ENCODE measurements at places on chromosomes 12 and 14.

DNA sequence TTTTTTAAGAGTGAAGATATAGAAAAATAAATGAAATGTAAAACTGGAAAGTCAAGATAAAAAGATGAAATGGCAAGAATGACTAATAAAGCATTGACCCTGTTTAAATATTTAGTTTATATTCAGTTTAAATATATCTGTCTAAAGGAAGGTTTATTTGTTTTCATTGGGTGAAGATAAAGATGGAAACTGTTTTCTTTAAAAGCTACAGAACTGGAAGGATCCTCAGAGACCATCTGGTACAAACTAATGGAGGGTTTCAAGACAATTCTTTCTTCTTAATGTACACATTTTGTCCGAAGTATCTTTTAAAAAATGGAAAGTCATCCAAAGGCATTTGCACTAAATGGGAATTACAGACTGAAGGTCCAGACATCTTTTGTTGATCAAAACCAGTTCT is 142.6 kb downstream of the EPS8 start:
- DNase-seq: no peak

DNA sequence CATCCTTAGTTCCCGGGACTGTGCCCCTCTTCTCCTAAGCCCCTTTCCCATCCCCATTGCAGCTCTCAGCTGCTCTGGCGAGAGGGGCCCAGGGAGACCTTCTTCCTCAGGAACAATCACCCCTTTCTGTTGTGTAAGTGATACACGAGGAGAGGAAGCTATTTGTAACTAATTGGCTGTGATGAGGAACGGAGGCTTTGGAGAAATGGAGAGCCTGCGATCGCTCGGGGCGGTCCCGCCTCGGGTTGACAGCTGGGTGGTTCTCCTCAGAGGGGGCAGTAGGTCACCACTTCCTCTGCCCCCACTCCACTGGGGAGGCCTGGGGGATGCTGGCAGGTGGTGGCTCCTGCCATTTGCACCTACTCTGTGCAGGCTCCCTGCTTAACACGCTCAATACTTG is 6.6 kb upstream of the PGF start:
- DNase-seq: no peak

DNA sequence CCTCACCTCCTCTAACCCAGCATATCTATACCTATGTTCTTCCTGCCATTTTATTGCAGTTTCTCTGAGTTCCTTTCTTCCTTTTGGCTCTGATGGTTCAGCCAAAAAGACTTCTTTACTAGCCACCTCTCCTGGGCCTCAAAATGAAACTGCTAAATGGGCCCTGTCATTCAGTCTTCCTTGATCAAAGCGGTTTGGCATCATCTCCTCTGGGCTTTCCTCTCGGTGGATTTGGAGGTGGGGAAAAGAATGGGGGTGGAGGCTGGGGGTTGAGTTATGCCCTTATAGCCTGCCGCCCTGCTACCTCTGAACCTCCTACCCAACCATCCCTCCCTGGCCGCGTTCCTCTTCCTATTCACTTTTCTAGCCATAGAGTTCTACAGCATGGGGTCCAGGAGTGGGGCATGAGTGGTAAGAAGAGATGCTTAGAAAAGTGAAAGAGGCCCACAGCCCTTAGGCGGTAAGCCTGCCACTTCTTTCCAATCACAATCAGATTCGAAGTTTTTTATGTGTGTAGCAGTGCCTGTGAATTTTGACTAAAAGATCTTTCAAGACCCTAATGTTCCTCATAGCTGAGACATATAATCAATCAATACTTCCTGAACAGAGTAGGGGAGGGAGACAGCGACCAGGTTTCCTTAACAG is 2.5 kb downstream of the AJUBA start:
- no peak for DNase-seq

GRCh38 chr12:31317471-31318395 is 8.2 kb downstream of the SINHCAF start:
- no peak for DNase-seq

- no peak for DNase-seq
These were observed 183.3 kb downstream of the PTPRO start for GRCh38 chr12:15505616-15506015.

DNA sequence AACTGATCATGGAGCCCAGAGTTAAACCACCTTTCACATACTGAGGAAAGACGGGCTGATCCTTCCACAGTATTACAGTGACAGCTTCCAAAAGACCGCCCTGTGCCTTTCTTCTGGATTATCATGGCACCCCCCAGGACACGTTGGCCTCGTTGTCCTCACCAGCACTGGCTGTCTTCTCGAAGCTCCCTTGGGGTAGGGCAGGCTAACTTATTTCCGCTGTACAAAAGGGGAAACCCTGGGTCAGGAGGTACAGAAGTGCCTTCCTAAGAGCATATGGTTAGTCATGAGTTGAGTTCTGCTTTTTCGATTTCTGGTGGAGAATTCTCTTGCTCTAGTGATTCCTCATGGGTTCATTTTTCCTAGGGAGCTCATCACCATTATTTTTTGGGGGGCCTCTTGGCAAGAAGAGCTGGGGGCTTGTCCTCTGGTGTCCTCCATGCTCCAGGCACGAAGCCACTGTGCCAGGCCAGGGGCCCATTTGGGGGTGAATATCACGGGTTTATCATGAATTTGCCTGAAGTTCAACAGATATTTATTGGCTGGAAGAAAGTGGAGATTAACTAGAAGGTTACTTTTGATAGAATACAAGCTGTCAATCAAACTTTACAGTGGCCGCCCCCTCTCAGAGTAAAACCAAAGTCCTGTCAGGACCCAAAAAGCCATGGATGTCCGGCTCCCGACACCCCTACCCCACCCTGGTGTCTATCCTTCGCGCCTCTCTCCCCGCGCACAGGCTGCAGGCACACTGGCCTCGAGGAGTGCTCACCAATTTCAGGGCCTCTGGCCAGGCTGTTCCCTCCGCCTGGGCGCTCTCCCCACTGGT is 8.8 kb upstream of the TRAF3 start:
- no peak for DNase-seq

GRCh38 chr14:24900269-24901100 is 149.5 kb downstream of the STXBP6 start:
- DNase-seq: no peak

GRCh38 chr12:19003141-19003540 is 126.4 kb upstream of the PLEKHA5 start:
- DNase-seq: no peak

GRCh38 chr12:58242796-58243630 is 301.6 kb downstream of the ATP23 start:
- DNase-seq: no peak

GRCh38 chr14:99315197-99315596 is 43.2 kb upstream of the BCL11B start:
- no peak for DNase-seq

DNA sequence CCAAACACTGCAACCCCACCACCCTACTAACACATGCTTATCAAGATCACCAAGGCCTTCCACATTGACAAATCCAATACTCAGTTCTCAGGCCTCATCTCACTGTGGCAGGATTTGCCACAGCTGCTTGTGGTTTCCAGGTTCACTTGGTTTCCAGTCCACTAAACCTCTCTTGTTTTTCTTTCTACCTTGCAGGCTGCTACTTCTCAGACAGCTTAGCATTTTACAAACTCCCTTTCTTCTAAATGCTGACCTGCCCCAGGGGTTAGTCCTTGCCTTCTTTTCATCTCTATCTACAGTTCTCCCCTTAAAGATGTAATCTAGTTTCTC is 84.1 kb downstream of the BCAT1 start:
- no peak for DNase-seq

- no peak for DNase-seq
These were observed 93.6 kb upstream of the CPNE8 start for GRCh38 chr12:38998887-38999482.

DNA sequence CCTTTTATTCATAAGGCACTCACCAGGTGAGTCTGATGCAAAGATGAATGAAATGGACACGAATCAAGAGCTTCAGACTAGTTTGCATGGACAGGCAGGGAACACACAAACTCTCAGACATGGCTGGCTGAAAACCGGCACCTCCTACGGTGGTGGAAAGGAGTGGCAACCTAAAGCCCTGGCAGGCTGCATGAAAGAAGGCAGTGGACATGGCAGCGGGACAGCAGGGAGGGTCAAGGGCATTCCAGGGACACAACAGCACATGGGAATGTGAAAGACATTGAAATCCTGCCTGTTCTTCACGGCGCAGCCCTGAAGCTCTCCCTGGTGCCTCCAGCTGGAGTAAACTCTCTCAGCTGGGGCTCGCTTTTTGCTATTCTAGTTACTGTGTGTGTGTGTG is 16.6 kb upstream of the LRTM2 start:
- peak; percentile 39 for DNase-seq

DNA sequence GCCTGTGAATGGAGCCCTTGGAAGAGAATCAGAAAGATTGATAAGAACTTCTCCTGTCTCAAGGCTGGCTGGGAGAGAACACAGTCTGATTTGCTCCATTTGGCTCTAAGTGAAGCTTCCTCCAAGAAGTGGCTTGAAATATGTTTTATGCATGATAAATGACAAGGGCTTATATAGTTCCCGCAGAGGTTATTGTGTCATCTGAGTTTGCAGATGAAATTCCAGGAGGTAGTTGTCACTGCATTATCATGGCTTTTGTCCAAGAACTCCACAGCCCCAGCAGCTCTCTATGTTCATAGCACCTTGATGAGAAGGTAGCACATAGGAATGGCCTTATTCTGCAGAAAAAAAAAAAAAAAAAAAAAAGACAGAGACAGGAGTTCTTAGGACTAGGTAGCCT is 108.5 kb downstream of the DACT1 start:
- no peak for DNase-seq

GRCh38 chr14:55136885-55137786 is 8.1 kb downstream of the LGALS3 start:
- peak; percentile 90 for DNase-seq

GRCh38 chr14:33271216-33271615 is 332.5 kb downstream of the NPAS3 start:
- DNase-seq: no peak

DNA sequence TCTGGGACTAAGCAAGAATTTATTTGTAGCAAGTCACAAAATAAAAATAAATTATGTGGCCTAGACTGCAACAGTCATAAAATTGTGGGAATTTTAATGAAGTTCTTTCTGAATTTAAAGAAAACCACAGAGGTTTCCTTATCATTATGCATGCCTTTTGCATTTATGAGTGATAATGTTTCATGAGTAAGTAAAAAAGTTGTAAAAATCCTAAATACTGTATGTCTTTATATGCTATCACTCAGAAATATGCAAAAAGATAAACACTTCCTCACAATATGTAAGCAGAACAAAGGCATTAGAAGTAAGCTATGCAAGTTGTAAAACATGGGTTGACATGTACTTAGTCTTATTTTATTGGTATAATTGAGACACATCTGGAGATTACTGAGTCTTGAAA is 239.4 kb upstream of the PDE3A start:
- no peak for DNase-seq

- no peak for DNase-seq
These were observed 453.5 kb downstream of the FOXG1 start for GRCh38 chr14:29220072-29220471.

DNA sequence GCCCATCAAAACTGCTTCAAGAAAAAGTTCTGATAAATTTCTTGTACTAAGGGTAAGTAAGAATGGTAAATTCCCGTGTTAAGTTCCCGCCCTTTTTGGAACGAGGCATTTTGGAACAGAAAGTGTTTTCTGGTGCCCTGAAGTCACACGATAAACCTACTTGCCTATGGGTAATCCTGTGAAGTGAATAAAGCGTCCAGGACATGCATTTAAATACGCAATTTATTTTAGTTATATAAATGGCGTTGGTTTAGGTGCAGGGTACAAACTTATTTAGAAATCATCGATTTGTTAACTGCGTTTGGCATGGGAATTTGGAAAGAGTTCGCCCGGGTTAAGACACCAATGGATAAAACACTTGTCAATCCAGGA is 715 bp upstream of the RAP1B start:
- DNase-seq: no peak

DNA sequence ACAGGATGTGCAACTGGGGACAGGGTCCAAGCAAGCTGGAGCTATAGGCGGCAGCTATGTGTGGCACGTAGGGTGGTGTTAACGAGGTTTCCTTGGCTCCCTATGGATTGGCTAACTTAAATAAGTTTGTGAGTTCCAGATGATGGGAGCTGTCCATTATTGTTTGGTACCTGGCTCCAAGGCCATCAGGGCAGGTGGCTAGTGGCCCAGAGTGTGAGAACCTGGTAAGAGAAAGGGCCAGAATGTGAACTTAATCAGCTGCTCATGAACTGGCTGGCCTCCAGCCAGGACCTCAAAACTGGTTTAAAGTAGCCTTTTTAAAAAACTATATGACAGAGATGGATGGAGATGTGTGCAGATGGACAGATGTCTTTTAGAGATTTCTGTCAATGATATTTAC is 1.5 kb upstream of the BDKRB2 start:
- DNase-seq: no peak

- DNase-seq: no peak
These were observed 1.1 kb upstream of the GMFB start for GRCh38 chr14:54489731-54490444.

DNA sequence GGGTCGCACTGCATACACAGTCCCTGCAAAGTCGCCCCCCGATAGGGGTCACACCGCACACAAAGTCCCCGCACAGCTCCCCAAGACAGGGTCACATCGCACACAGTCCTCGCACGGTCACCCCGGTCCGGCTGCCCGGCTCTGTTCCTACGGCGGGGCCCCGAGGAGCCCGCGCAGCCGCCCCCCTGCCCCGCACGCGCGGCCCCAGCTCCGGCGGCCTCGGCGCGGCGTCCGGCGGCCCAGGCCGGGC is 300 bp downstream of the SSH1 start:
- DNase-seq: no peak

GRCh38 chr14:30389134-30389876 is 169.7 kb upstream of the G2E3 start:
- no peak for DNase-seq

- no peak for DNase-seq
These were observed 79.2 kb upstream of the CMKLR1 start for GRCh38 chr12:108418164-108418890.

- DNase-seq: no peak
These were observed 174.2 kb downstream of the SSPN start for GRCh38 chr12:26369588-26369987.

DNA sequence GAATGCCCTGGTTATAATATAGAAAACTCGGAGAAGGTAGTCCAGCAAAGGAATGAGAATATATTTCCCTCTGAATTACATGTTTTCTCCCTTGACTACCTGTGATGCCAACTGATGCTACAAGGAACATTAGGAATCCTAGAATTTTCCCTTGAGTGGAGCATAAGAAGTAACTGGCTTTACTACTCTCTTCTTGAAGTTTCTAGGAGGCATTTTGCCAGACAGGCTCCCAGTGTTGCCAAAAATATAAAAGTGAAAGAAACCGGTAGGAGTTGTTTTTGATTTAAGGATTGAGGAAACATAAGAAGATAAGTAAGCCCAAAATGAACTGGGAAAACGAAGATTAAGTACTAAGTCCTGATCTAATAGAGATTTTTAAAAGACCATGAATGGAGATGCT is 693.4 kb downstream of the NOVA1 start:
- no peak for DNase-seq

All from cardiac septum (tissue), 1 donor.